ENCODE measurements at places on chromosomes 4 and X.
A peak's percentile ranks its signal among the peaks of the same experiment; 100 is the strongest.

DNA sequence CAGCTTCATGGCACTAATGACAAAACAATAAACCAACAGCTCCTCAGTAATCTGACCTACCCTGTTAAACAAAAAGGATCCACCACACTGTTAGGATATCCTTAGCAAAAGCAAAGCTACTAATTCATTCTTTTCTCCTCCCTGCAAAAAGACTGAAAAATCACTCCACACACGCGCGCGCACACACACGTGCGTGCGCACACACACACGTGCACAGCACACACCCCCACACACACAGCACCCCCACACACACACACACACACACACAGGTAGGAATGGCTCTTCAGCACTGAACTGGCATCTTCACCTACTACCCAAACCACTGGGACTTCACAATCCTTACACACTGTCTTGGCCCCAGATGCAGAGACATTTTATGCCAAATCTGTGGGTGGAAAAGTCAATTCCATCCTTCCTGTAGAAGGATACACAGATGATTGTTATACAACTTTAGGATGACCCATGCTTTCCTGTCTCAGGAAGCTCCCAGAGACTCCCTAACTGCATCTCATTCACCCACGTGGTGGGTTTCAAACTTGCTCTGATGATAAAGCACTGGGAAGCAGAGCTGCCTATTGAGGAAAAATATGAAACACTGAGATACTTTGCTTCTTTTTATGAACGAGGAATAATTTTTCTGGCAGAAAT, 102.5 kb downstream of the TSPAN5 start:
- DNase-seq: no peak

- no peak for DNase-seq
Measured at GRCh38 chrX:75609406-75609805, 86.6 kb upstream of the ZDHHC15 start.

DNA sequence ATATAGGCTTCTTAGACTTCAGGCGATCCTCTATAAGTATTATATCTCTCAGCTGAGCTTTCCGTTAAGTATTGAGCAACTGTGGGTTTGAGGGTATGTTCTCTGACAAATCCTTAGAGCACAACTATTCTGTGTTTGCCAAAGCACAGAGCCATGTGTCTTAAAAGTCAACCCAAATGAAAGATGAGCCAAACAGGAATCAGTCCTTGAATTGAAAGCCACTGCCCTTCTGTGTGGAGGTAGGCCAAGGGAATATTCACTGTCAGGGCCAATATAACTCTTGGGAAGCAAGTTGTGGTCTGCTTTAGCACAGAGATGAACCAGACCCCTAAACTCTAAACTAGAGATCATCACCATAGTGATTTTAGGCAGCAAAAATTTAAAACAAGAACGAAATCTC, 164.0 kb downstream of the STAG2 start:
- DNase-seq: no peak

GRCh38 chr4:77623091-77623490, 17.5 kb downstream of the CXCL13 start:
- no peak for DNase-seq

- no peak for DNase-seq
Measured at GRCh38 chr4:56297776-56298175, 89.5 kb downstream of the AASDH start.

- DNase-seq: no peak
Measured at GRCh38 chrX:119156241-119156640, 28.6 kb upstream of the KIAA1210 start.

DNA sequence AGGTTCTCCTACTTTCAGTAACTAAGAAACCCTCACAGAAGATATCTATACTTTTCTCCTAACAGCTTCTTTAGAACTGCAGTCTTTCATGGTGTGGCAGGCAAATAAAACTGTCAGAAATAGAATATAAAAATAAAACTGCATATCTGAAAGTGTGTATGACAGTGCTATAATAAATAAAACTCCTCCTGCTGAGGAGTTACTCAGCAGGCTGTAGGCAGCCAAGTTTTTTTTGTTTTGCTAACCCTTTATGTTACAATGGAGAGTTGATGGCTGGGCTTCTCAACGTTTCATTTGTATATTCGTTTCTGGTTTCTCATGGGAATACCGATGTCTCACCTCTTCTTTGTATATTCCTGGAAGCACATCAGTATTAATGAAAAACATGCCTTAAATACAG, 18.2 kb upstream of the UGT2B10 start:
- no peak for DNase-seq

DNA sequence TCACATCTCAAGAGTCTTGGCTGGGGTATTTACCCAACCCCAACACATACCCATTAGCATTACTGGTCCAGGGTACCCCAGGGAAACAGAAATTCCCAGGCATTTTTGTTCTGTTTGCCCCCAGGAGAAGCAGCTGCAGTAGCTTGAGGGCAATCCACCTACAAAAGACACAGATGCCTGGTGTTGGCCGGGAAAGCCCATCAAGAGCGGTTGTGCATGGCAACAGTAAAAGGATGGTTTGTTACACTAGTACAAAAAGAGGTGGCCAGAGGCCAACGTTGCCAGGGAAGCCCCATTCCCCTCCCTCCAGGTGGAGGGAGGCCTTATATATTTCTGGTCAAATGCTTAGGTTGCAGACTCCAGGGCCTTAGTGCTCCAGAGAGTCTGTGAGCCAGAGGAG, 637.8 kb downstream of the BCOR start:
- no peak for DNase-seq

GRCh38 chrX:1244164-1245076, 24.2 kb upstream of the CSF2RA start:
- DNase-seq: peak; percentile 22

GRCh38 chr4:41532882-41533281, 5.1 kb upstream of the LIMCH1 start:
- no peak for DNase-seq

DNA sequence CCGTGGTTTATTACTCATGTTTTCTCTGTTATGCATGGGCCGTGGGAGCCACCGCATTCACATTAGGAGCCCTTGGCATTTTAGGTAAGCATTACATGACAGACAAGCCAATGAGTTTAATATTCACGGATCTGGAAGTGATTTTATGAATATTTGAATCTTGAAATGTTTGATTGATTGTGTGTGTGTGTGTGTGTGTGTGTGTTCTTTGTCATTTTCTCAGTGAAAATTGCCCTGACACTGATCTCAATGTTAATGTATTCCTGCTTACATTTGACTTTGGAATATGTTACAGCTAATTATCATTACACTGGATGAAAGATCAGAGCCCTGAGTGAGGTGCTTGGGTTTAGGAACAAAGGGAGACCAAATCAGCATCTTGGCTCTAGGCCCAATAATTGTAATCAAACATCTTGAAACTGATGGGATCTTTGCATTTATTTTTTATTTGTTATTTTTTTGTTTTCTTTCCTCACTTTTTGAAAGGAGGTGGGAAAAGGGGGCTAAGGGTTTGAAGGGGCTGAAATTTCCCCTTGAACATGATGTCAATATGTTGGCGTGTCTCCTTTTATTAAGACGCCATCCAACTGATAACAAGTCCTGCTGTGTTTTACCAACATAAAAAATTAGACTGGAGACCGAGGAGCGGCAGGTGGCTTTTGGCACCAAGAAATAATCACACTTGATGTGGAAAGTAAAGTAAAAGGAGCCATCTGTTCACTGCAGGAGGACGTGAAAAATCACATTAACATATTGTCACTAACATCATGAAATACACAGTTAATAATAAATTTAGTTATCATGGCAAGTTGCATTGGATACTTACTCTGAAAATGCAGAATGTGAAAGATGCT, 5.2 kb upstream of the GK2 start:
- DNase-seq: no peak

DNA sequence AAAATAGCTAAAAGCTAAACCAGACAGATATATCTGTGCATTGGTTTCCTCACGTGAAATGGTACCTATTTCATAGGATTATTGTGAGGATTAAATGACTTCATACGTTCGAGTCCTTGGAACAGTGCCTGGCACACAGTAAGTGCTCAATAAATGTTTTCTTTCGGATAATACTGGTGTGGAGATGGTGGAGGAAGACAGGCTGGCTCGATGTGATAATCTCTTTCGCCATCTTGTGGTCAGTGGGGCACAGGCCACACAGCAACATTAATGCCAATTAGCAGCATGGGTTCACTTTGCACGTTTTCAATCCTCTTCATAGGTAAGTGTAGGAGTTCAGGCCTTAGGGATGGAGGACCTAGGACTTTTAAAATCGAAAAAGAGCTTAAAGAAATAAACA, 9.3 kb downstream of the PAGE4 start:
- peak; percentile 7 for DNase-seq

GRCh38 chrX:133171962-133172708, 46.0 kb downstream of the TFDP3 start:
- DNase-seq: no peak

DNA sequence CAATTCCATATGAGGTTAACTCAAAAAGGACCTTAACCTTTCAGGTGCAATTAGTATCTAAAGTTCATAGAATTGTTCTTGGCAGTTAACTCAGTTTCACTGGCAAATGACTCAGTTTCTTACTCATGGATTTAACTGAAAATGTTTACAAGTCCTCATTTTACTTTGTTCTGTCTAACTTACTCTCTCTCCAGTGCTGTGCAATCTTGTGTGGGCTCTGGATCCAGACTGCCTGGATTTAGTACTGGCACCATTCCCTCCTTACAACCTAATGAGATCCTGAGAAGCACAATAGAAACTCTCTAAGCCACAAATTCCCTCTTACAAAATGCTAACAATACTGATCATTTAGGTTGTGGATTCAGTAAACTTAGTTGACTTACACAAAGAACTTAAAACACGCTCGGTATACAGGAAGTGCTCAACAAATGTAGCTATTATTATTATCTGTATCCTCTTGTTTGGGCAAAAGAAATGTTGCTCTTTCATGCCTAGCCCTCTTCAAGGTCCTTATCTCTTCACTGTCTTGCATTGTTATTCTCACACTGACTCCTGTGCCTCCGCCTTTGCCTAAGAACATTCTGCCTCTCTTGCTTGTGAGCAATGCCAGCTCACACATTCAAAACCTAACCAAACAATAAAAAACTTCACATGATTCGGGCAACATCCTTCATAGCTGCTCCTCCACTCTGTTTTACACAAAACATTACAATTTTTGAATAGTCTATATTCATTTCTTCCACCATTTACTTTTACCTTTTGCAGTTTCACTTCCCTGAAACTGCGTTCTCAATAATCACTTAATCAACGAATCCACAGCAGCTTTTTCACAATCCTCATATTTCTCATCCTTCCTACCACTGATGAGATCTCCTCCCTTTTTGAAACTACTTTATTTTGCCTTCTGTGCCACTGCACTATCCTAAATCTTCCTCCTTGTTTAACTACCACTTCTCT, 91.8 kb downstream of the PDE5A start:
- DNase-seq: no peak

GRCh38 chrX:3712870-3713224, 602 bp downstream of the PRKX start:
- no peak for DNase-seq

GRCh38 chr4:20311856-20312255, 60.2 kb downstream of the SLIT2 start:
- no peak for DNase-seq

- DNase-seq: peak; percentile 30
Measured at GRCh38 chrX:129744861-129745321, 6.1 kb downstream of the XPNPEP2 start.

DNA sequence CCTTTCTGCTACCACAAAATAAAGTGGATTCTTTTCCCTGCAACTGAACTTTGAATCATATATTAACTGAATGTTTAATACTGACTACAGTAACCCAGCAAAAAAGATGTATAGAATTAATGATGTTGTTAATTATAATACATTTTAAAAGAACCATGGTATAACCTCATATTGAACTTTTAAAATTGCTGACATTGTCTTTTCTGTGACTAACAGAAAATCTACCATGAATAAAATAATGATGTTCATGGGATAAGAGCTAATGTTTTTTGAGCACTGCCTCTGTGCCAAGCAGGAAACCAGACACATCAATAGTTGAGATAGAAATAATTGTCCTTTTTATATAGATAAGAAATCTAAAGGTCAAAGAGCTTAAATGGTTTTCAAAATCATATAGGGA, 691.9 kb downstream of the PDHA2 start:
- DNase-seq: no peak

DNA sequence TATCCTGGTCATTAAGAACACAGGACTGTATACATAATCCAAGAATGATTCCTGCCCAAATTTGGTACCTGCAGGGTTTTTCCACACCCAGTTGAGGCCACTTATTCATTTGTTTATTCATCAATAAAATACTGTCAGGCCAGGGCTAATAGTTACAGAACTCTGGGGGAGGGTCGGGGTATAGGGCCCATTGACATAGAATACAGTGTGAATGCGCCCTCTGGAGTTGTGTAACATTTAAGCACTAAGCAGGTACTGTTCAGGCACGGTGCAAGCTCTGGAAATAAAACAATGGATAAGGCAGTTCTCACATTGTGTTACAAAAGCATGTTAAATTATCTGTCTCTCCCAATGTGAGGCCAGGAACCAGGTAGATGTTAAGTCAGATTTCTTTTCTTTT, 30.8 kb upstream of the LRBA start:
- DNase-seq: peak; percentile 11

GRCh38 chr4:24229978-24230377, 340.1 kb upstream of the PPARGC1A start:
- DNase-seq: no peak

- DNase-seq: no peak
Measured at GRCh38 chr4:7418131-7418943, 16.4 kb downstream of the PSAPL1 start.

GRCh38 chr4:25347971-25348370, 29.1 kb upstream of the ANAPC4 start:
- DNase-seq: no peak

DNA sequence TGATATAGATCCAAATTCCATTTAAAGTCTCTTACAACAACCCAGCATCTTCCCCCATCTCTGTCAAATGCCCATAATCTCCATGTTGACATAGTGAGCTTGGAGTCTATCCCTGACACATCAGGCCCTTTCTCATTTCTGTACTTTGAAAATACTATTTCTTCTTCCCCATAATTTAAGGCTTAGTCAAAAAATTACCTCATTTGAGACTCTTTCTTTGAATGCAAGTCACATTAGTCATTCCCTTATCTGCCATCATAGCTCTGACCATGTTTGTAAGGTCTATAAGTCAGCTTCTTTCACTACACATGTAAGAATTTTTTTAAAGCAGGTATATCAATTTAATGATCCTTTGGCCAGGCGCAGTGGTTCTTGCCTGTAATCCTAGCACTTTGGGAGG, 99.9 kb downstream of the DDX60 start:
- no peak for DNase-seq

DNA sequence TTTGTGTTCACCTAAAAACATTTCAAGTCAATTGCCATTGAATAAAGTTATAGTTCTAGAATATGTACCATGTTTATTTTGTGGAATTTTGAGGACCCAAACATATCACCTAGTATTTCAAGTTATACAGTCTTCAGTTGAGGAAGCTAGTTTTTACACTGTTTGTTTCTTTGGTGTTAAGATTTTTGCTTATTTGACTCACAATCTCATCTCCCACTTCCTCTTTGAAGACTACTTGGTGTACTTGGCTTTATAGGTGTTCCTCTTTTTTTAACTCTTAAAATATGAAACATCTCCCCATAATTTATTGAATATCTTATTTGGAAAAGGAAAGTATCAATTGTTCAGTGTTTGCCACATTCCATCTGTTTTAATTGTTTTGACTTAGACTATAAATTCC, 675.4 kb downstream of the RAPGEF2 start:
- no peak for DNase-seq

Measured in stimulated activated CD4-positive, alpha-beta T cell treated with anti-CD3 and anti-CD28 coated beads, Interleukin-15, amount 100 ng/mL, for 24 hours (primary cell).